ENCODE measurements at places on chromosomes 3 and 15. TPM values are rescaled to one million over a fixed set of nuclear protein-coding genes. Genes with fewer than 3 reads are reported as not detected.

The SLC25A38 gene
- polyA plus RNA-seq: 42.9 TPM

GRCh38 chr3:17805461-17805940, 63.1 kb upstream of the TBC1D5 start:
- no peak for DNase-seq

DNA sequence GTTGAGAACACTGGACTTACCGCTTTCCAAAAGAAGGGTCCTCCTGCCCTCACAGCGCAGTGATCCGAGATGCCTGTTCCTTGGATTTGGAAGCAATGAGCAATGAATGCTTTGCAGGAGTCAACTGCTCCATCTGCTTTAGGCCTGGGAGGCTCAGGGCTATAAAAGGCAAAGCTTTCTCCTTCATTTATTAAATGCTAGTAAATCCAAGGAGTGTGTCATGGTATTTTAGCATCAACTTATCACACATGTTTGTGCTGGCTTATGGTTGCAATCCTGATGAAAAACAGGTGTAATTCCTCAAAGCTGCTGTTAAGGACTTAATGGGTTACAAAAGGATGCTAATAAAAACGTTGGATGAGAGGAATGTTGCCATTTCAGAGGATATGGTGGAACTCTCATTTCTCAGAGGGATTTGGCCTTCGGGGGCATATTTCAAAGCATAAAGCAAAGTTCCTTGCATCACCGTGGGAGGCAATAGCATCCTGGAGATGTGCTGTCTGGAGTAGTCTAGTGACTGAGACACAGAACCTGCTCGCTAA, 158.5 kb upstream of the TPM1 start:
- DNase-seq: no peak

The PCSK6 gene
- polyA plus RNA-seq: 6.8 TPM

- DNase-seq: no peak
These were observed 43.4 kb upstream of the CLRN1 start for GRCh38 chr3:151015767-151016477.

The GRK7 gene
- not detected for polyA plus RNA-seq

The MORC1 gene
- polyA plus RNA-seq: not detected

Data from small intestine (tissue), 16 donors.